DMS79 (cell line): ENCODE measurements at places on chromosomes 12 and 14.
A peak's percentile ranks its signal among the peaks of the same experiment; 100 is the strongest.

DNA sequence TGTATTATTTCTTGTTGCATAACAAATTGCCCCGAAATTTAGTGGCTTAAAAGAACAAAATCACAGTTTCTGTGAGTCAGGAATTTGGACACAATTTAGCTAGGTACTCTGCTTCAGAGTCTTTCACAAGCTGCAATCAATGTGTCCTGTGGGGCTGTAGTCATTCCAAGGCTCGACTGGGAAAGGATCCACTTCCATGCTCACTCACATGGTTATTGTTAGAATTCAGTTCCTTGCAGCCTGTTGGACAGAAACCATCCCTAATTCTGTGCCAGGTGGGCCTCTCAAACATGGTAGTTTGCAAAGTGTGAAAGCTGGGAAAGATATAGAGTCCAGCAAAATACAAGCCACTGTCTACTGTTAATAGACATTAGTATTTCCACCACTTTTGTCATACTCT lies 59.7 kb upstream of the ARID2 start:
- DNase-seq: no peak

DNA sequence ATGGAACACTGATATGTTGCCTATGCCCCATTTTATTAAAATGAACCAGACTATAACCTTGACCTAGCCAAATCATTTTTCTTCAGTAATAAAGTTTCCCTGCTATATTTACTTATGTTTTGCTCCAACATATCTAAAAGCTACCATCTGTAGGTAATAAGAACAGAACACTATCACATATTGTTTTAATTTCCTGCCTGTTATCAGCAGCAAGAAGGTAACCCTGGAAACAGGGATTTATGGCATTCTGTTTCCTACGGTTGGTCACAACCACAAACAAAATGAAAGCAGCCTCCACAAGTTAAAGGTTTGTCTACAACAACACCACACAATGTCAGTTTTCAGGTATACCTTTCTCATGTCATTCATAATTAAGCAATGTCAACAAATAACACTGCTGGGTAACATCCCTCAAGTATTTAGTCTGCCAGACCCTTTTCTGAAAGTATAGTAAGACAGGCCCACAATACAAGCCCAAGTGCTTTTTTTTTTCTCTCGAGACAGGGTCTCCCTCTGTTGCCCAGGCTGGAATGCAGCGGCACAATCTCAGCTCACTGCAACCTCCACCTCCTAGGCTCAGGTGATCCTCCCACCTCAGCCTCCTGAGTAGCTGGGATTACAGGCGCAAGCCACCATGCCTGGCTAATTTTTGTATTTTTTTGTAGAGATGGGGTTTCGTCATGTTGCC lies 25.5 kb downstream of the GCH1 start:
- DNase-seq: no peak

GRCh38 chr12:570435-570920 lies 92.8 kb downstream of the NINJ2 start:
- DNase-seq: no peak

- DNase-seq: no peak
Measured at GRCh38 chr12:92619730-92620684, 82.8 kb upstream of the PLEKHG7 start.

GRCh38 chr14:91255026-91255695 lies 10.7 kb upstream of the GPR68 start:
- DNase-seq: no peak

- DNase-seq: no peak
Measured at GRCh38 chr14:71408362-71409030, 501.2 kb downstream of the PCNX1 start.

DNA sequence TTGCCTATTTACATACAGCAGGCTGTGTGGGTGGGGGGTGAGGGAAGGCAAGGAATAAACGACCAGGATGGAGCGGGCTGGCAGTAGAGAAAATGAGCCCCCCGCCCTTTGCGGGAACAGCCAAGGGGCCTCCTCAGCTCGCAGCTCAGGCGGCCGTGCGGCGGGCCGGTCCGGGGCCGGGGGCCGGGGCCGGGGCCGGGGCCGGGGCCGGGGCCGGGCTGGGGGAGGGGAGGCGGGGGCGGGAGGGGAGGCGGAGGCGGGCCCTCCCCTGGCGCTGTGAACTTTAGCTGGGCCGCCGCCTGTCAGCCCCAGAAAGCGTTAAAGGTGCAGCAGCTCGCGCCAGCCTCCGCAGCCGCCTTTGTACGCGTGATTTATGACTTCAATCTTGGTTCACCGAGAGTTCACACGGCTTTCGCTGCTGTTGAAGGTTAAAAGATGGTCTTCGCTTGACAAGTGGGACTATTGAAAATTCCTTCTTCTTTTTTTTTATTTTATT lies 28.8 kb downstream of the HOXC4 start:
- DNase-seq: no peak

DNA sequence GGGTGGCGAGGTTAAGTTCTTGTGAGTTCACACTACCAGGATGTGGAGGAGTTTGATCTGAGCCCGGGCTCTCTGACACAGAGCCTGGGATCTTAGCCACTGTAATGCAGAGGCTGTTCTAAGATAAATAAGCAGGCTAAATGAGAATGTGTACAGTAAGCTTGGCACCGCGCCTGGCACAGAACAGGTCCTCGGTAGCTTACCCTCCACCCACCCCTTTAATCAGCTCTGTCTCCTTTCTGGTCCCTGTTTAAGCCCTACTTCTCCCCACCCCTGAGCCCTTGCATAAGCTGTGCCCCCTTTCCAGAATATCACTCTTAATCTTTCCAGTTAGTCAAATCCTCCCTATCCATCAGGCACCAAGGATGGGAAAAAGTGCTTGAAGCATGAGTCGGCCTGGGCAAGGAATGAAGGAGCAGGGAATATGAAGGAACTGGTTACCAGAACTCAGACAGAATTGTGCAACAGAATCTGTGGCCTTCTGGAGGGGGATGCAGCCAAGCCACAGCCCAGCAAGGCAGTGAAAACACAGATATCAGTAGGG lies 32.8 kb upstream of the CMKLR1 start:
- DNase-seq: no peak

DNA sequence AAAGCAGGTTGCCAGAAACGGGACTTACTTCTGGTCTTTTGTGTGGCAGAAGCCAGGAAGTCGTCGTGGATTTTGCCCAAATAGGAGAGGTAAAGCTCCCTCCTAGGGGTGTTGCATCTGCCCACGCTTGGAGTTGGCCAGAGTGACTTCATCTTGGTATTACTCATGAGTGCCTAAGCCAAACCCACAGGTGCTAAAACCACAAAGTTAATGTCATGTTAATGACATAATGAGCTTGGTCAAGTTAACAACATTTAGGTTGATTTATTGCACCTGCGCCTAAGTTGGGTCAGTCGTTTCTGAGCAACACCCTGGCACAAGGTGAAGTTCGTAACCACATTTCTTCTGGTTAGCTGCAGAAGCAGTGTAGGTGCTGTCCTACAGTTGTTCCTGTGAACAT lies 225.2 kb downstream of the FUT8 start:
- DNase-seq: no peak

- no peak for DNase-seq
Measured at GRCh38 chr14:76456200-76456599, 80.3 kb downstream of the ESRRB start.

DNA sequence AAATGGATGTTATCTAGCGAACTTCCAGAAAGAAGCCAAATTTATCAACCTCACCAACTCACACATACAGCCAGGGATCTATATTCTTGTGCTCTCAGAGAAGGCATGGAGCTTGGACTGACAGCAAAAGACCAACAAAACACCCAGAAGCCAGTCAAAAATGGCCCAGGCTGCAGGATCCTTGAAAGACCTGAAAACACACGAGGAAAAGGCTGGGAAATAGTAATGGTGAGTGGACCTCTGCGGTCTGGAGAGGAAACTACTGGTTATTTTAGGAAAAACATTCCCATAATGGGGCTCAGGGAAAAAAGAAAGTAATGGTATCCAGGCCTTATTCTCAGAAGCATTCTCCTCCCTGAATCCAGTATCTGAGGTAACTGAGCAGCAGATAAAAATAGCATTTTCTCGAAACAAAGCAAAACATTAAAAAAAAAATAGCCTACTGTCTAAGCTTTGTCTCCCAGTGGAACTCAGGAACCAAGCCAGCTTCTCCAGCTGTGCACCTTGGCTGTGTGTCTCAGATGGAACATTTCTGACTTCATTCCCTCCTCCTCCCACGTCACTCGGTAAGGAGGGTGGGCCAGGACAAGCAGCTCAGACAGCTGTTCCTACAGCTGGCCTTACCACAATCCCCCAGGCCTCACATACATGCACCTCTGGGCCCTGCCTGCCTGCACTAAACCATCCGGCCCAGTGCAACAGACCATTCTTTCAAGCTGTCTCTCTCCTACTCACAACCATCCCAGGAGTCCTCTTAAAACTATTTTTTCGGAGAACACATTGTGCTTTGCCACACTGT lies 249.9 kb downstream of the DAD1 start:
- no peak for DNase-seq

DNA sequence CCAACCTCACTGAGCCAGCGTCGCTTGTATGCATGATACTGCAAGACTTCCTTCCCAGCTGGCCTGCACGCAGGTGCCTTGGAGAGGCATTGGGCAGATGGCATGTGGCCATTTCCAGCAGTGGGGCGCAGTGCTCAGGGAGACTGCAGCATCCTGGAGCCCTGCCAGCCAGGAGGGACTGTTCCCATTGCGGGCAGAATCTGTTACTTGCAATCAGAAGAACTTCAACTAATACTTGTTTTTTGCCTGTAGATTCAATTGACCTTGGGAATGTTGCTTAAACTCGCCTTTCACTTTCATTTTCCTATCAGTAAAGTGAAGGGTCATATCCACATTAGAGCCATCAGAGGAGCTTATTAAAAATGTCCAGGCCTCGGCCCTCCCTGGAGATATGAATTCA lies 29.8 kb downstream of the ANKRD9 start:
- peak; percentile 96 for DNase-seq

- DNase-seq: no peak
Measured at GRCh38 chr14:41096131-41096530, 510.5 kb upstream of the LRFN5 start.

DNA sequence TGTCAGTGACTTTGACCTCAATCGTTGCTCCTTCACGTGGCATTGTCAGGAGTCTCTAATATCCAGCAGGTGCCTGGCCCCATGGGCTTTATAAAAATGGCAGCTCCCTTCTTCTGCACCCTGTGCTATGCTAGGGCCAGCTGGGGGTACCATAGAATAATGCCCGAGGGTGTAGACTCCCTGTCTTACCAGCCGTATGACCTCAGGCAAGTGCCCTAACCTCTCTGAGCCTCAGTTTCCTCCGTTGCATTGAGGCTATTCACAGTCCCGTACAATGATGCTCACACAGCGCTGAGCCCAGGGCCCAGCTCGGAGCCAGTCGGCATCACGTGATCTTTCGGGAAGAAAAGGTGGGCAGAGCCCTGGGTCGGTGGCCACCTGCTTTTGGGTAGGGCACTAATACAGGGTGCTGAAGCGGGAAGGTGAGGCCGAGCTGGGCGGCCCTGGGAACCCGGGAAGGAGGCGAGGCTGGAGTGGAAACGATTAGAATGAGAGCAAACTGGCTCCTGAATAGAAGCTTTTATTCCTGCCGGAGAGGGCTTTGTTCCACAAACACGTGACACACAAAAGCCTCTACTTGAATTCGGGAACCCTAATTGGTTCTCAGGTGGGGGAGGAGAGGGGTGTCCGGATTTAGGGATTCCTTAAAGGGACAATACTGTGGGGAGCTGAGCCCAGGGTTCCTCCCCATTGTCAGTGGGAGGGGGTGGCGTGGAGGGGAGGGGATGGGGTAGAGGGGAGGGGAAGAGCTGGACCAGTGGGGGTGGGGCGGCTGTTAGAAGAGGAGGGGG lies 19.9 kb upstream of the MSI1 start:
- peak; percentile 83 for DNase-seq

GRCh38 chr12:121238604-121239350 lies 28.8 kb downstream of the P2RX4 start:
- peak; percentile 86 for DNase-seq

- no peak for DNase-seq
Measured at GRCh38 chr14:100568998-100569733, 18.1 kb downstream of the BEGAIN start.

DNA sequence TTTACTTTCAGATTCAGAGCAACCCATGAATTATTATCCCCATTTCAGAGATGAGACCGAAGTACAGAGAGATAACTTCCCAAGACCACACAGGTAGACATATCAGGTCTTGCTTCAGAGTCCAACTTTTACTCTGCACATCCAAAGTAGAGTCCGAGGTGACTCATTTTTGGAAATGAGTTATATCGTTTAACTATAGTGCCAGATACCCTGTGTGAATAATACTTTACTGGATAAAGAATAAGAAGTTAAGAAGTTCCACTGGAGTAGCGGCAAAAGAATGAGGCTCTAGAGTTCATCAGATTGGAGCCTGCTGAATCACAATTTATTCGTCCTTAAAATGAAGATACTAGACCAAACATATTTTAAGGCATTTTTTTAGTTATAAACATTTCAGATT lies 124.7 kb downstream of the EPS8 start:
- no peak for DNase-seq

DNA sequence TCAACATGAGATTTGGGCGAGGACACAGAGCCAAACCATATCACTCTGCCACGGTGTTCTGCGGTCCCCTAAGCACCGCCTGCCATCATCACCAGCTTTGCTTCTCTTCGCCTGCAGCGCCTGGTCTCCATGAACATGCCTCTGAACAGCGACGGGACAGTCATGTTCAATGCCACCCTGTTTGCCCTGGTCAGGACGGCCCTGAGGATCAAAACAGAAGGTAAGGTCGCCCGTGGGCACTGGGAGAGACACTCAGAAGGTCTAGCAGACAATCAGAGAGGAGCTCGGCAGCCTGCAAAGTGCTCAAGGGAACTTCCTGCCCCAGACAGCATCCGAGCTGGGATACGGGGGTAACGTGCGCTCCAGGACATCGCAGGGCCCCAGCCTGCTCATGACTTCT lies 126.0 kb upstream of the FKBP4 start:
- no peak for DNase-seq

- DNase-seq: no peak
Measured at GRCh38 chr14:105141486-105142281, 26.9 kb downstream of the JAG2 start.

DNA sequence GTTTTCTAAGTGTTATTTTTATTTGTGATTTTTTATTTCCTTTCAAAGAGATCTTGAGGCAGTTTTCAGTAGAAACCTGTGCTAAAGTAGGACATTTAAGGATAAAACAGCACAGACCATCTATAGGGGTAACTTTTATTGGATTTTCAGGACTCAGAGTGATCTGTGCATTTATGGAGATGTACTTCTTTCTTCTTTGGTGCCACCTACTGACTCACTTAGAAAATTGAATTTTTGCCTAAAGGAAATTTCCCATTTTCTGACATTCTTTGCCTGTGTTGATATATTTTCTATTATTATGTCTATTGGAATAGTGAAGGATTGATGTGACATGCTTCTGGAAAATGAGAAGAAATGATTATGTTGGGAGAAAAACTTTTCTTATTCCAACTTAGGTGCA lies 113.0 kb downstream of the UNC79 start:
- DNase-seq: no peak

DNA sequence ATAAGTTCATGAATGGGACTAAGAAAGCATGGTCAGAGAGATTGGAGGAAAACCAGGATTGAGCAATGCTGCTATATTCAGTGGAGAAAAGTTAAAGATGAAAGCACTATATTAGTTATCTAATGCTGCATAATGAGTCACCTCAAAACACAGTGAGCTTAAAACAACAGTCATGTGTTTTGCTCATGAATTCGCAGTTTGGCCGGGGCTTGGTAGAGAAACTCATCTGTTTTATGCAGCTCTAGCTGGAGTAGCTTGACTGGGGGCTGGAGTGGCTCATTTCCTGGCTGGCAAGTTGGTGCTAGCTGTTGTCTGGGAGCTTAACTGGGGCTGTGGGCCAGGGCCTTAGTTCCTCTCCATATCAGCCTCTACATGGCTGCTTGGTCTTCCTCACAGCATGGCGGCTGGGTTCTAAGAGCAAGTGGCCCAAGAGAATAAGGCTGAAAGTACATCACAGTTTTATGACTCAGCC lies 90.1 kb downstream of the ADCK1 start:
- no peak for DNase-seq

- DNase-seq: no peak
Measured at GRCh38 chr12:73362666-73363065, 1090.5 kb downstream of the TRHDE start.
